ENCODE measurements at places on chromosomes 11 and 22.

DNA sequence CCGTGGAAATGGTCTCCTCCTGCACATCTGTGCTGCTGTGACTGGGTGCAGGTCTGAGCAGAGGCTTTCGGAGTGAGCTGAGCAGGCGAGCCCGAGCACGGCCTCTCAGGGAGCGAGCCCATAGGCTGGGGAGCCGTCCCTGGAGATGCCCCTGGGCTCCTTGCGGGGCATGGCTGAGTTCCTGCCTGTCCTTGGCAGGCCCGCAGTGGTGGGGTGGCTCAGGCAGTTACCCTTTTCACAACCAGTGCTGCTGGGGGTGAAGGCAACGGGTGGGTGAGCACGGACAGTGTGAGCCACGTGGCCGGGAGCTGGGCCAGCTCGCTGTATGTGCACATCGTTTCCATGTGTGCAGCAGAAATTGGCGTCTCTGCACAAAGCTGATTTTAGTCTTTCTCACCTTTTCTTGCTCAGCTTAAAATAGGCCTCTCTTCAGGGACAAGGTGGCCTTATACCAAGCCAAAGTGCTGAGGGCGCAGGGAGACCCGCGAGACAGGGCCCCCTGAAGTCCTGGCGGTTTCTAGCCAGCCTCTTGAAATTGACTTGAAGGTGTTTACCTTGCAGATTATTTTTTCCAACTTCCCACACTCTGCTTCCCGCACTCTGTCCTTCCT lies at the start of gene TP53AIP1:
TSS of gene TP53AIP1 (minus strand) at position 55 of the 611 bp plus-strand sequence. CDS start 5,053 bp downstream, outside the sequence.
- no peak for DNase-seq

DNA sequence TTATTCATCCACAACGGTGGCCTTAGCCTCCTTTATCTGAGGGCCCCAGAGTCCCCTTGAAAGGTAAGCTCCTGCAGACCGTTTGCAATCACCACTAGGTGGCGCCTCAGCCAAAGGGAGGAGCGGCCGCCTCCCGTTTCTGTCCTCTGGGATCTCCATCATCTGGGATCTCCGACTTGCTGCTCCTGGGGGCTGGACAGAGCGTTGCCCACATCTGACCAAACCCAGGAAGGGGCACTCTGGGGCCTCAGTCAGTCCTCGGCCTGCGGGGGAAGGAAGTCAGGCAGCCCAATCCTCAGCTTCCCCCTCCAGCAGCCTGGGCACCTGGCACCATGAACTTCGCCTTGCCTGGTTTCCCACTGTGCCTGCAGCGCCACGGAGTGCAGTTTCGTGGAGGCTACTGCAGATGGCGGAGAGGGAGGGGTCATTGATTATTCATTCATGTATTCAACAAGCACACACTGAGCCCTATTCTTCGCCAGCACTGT lies 23.5 kb downstream of the TP53I11 start:
- DNase-seq, result no peak

GRCh38 chr11:61972112-61972671 lies 4.8 kb upstream of the FTH1 start:
- no peak for DNase-seq

DNA sequence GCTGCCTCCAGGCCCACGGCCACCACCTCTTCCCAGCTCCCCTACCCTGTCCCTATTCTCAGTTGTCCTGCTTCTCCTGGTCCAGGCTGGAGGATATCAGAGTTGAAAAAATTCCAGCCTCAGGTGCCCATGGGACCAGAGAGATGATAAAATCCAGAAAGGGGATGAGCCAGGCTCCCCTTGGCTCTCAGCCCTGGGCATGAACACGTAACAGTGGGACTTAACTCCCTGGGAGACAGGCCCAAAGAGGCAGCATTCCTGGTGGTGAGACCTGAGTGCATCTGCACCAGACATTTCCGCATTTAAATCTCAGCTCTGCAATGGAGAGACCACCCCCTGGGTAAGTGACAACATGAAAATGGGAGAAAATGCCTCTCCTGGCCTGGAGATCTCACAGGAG lies 10.4 kb upstream of the SLC39A13 start:
- no peak for DNase-seq

DNA sequence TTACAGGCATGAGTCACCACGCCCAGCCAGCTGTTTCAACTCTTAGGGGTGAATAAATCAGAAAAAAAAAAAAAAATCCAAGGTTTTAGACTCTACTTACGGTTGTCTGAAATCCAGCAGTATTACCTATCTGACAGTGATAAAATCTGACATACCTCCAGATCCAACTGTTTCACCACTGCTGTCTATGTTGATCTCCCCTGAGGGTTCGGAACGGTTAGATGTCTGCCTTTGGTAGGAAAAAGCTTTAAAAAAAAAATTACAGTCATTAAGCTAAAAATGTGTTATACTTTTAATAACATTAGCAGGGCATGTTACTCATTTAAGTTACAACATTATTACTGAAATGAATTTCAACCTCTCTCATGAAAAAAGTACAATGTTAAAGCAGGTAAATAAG lies 21.1 kb downstream of the NCAPD3 start:
- DNase-seq, result no peak

DNA sequence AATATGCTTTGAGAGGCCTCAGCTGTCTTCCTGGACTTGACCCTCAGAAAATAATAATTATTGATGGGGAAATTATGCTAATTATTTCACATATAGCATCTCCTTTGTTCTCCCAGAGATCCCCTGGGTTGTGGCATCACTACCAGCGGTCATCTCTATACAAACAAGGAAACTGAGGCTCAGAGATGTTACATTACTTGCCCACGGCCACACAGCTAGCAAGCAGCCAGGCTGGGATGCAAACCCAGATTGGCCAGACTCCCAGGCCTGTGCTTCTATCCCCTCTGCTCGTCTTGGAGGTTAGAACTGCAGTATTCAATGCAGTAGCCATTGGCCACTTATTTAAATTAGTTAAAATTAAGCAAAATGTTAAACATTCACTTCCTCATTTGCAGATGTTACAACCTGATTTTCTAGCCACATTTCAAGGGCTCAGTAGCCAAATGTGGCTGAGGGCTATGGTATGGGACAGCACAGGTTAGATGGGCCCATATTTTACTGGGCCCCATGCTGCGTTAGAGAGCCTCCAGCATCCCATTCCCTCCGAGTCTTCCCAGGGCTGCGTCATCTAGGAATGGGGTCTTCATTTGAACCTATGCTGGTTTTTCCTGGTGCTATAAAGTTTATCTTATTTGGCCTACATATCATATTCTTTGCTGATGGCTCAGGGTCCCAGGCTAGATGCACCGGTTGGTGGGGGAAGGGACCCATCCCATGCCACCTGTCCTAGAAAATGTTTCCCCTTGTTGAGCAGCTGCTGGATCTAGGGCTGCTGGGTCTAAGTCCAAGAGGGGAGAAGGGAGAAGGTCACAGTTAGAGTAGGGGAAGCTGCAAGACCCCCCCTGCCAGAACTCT lies 2.2 kb downstream of the SLC35C1 start:
- DNase-seq, result no peak

DNA sequence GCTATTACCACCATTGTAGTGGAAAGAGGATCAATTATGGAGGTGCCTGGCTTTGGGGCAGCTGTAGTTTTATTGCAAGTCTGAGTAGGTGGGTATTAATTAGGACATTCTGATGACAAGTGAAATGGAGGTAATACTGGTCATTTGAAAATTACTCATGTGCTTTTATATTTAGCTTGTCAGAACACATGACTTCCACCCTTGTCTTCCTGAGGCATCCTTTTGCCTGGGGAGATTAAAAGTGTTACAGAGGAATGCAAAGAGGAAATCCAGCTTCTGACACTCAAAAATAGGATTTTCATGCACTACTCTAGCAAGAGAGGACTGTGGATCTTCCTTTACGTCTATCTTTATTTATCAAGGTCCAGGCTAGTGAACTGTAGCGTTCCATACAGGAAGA lies 44.7 kb upstream of the CAPRIN1 start:
- no peak for DNase-seq

DNA sequence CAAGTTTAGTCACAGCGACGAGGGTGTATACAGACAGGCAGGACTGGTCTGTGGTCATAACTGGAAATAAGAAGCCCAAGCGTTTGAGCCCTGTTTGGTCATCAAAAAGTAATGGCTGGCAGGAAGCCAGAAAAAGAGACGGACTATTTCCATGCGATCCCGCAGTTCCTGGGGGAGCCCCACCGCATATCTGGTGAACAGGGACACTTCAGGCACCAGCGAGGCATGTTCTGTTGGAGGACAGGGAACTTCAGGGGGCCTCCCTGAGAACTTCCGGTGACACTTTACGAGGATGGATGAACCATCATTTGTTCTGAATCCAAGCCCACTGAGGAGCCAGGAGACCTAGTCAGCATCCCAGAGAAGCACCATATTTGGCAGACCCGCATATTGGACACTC lies 29.7 kb upstream of the TRIM29 start:
- DNase-seq, result no peak

DNA sequence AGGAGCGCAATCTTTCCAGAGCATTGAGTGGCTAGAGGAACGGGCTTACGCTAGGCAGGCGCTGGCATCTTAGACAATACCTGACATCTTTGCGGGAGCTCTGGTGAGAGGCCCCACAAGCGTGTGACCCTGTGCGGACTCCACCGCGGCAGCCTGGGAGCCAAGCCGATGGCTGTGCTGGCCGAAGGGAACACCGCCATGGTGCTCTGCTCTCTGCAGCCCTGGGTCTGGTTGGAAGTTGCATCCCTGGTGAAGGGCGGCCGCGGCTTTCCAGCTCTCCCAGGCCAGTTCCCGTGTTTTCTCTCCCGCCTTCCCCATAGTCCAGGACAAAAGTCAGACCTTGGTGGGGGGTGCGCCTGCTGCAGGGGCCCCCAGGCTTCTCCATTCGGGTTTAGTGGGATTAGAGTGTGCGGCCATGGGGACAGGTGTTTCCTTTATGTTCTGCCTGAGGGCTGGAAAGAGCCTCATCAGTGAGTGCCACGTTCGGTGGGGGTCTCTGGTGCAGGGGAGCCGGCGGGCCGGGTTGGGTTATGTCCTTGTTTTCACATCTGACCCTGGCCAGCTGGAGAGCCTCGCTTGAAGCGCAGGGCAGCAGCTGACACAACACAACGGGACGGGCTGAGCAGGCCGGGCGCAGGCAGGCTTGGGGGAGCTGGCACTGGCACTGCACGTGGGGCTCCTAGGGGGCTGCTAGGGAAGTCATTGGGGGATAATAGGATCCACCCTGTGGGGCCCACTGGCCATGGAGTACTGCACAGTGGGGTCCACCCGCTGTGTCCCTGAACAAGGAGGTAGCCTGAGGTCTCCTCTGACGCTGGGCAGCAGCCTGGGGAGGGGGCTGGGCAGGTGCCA lies 94.8 kb downstream of the KCNQ1 start:
- DNase-seq, result no peak

DNA sequence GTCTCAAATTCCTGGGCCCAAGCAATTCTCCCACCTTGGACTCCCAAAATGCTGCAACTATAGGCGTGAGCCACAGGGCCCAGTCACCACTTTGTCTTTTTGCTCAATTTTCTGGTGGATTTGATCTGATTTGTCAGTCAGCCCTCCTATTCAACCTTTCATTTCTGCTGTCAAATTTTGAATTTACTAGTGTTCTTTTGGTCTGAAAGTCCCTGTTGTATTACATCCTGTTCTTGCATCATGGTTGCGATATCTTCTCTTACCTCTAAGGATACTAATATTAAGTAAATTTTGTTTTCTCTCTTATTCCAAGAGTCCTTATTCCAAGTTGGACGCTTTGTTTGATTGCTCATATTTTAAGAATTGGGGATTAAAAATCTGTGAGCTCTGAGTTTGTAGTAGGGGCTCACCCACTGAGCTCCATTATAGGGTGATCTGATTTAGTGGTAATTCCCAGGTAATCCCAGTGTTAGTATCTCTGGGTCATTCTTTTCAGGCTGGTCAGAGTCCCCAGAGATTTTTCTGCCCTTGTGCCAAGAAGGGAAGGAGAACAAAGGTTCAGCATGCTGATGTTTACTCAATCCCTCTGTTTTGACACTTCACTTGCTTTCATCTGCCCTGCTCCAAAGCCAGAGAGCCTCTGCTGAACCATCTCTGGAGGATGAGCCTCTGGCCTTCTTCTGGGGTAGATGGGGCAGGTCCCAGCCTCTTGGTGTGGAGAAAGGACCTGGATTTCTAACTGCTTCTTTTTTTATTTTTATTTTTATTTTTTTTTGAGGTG lies 10.0 kb downstream of the UPB1 start:
- DNase-seq, result no peak
